Fibroblast of lung (primary cell): ENCODE measurements at places on chromosomes 1 and 21. TPM values are rescaled to one million over a fixed set of nuclear protein-coding genes. Genes with fewer than 3 reads are reported as not detected.

Gene LAMC2
- total RNA-seq: 0.99 and 2.8 TPM in 2 replicates

- no peak for DNase-seq
Observed at GRCh38 chr21:41506611-41507520, 1.1 kb downstream of the TMPRSS2 start.

- DNase-seq: no peak
Observed at GRCh38 chr1:37274938-37275631, 199.3 kb upstream of the ZC3H12A start.

- DNase-seq: no peak
Observed at GRCh38 chr1:16254263-16254928, 17.4 kb upstream of the CPLANE2 start.

DNA sequence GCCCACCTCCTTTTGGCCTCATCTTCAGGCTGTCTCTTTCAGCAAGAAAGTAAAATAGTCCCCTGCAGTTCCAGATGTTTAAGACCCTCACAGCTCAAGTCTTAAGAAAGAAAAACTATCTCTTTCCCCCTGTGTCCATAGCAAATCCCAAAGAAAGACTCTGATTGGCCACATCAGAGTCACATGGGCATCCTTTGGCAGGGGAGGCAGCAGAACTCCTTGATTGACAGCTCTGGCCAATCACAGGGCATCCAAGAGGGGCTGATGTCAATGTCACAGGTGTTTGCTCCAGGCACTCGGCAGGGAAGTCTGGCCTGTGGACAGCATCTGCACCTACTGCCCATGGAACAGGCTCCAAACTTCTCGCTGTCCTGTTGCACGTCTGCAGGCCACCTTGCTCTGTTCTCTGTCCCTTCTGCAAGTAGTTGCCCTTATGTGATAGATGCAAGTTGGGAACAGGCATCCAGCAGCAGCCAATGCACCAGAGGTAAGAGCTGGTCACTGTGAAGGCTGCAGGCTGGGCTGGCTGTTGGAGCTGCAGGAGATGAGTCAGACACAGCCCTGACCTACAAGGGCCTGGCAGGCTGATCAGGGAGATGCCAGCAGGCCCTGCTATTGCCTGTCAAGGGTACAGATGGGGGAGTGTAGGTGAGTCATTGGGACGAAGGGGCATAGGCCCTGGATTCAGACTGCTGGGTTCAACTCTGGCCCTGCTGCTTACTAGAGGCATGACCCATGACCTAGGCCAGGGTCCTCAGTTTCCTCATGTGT is 96.8 kb upstream of the TMEM51 start:
- DNase-seq: peak; percentile 53

DNA sequence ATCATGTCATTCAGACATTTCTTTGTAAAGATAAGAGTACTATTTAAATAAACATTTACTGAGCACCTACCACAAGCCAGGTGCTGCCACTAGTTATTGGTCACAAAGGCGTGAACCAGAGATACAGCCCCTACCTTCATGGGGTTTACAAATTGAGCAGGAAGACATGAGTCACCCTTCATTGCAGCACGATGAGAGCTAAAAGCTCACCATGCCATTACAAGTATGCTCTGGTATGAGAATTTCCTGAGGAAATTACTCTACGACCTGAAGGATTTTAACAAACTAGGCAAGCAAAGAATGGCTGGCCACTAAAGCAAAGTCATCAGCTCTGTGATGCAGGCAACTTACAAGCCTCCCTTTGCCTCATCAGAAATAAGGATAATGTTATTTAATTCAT is 346.8 kb downstream of the BRINP2 start:
- DNase-seq: peak; percentile 83

Gene CD5L
- total RNA-seq: not detected in 2 replicates

DNA sequence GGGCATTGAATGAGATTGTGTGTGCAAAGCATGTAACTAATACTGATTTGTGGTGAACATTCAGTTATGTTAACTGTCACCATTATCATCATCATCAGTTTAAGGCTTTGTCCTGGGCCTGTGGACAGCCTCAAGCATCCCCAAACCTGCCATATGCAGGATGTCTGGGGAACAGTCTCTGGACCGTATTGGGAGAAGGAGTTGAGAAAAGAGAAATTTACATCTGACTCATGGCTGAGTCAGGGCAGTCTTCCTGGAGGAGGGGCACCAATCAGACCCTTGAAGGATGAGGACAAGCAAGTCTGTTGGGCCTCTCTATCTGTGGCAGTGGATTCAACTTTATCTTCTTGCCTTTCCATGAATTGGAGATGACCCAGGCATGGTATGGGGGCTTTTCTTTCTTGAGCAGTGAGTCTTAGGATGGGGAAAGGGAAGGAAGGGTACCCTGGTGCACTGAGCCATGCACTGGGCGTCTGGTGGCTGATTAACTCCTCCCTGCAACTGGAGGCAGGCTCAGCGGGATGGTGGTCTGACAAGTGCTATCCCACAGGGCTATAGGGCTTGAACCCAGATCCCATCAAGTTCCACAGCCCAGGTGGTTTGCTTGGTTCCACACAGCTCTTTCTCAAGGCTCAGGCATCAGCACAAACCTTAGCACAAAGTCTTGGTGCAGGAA is 2.9 kb downstream of the PADI3 start:
- peak; percentile 43 for DNase-seq

GRCh38 chr1:71561729-71562128 is 480.9 kb upstream of the ZRANB2 start:
- DNase-seq: peak; percentile 86

Gene EFCAB14
- total RNA-seq: 35.3 and 35.7 TPM in 2 replicates

Gene OR6K3
- total RNA-seq: not detected in 2 replicates

- peak; percentile 91 for DNase-seq
Observed at GRCh38 chr1:233372218-233373120, 44.9 kb downstream of the MAP3K21 start.

Gene TRABD2B
- total RNA-seq: under 0.01 TPM in 2 replicates

Gene FAM78B
- 0.33 and 0.51 TPM in 2 replicates for total RNA-seq

- no peak for DNase-seq
Observed at GRCh38 chr1:193068013-193068412, 8.6 kb downstream of the RO60 start.

DNA sequence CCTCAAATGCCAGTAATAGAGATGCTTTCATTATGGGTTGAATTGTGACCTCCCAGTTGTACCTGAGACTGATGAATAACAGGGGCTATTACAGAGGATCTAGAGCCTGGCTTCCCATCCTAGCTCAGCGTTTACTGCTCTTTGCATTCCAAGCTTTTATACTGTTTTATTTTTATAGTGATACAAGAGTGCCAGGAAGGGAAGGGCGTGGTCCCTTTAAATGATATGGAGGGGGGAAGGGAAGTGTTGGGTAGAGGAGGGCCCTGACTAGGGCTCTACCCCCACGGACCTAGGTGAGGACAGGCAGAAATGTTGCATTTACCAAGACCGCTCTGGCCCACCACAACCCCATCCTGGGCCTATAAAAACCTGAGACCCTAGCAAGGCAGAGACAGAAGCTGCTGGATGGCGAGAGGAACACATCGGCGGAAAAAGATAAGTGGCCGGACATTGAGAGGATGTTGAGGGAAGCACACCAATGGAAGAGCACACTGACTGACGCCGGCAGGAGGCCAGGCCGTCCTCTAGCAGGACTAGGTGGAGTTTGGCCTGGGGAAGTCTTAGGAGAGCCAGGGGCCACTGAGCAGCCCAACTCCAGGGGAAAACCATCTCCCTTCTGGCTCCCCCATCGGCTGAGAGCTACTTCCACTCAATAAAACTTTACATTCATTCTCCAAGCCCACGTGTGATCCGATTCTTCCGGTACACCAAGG is 1025.9 kb downstream of the TTLL7 start:
- no peak for DNase-seq

Gene PLD5
- total RNA-seq: under 0.01 TPM in 1 of 2 replicates, not detected in the other

- peak; percentile 44 for DNase-seq
Observed at GRCh38 chr1:119713749-119714456, 2.2 kb downstream of the PHGDH start.

DNA sequence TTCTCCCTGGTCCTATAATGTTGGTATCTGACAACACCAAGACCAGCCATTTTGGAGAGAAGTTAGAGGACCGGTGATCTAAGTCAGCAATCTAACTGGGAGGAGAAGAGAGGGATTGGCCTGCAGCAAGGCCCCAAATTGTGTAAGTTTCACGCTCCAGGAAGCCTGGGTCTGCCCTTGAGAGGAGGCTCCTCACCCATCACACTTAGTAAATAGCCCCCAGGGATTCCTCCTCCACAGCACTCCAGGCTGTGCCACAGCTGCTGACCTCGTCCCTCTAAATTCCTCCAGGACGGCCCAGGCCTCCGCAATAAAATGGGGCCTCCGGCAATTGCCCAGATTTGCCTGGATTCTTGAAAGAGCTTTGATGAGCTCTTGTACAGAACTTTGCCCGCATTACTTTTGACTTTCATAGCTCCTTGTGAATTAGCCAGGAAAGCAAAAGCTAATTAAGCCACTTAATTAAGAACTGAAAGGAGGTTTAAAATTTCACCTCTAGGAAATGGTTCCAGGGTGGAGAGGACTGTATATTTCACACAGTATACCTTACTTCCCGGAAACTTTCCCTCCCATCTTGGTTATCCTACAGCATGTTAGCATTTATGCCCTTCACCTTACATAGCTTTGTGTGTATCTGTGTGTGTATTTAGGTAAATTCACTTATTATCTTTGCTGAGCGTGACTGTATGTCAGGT is 90.5 kb downstream of the LAMC2 start:
- DNase-seq: no peak

GRCh38 chr1:104172243-104172681 is 422.6 kb downstream of the AMY1C start:
- no peak for DNase-seq

DNA sequence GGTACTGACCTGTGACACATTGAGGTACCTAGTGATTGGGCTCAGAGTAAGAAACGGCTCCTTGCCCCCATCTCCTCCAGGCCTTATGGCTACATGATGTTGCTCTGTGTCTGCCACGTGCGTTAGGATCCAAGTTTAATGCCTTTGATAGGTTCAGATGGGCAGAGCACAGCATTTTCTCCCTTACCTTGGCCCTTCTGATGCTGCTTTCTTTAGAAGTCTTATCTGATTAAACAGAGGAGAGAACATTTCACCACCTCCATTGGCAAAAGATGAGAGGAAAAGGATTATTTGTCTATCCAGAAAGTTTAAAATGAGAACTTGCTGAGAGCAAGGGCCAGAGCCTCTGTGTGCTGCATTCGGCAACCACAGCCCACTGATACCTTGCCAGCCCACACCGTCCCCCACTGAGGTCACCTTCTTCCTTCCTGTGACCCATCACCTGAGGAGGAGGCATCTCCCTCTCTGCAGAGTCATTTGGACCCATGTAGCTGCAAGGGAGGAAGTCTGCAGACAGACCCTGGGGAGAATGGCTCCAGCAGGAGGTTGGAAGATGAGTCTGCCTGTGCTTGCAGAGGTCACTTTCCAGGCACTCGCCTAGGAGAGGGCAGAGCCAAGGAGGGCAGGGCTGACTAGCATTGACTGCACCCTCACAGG is 16.7 kb downstream of the SHISA4 start:
- no peak for DNase-seq

Gene RCSD1
- under 0.01 TPM in 1 of 2 replicates, not detected in the other for total RNA-seq

Gene KRTAP10-2
- not detected in 2 replicates for total RNA-seq

DNA sequence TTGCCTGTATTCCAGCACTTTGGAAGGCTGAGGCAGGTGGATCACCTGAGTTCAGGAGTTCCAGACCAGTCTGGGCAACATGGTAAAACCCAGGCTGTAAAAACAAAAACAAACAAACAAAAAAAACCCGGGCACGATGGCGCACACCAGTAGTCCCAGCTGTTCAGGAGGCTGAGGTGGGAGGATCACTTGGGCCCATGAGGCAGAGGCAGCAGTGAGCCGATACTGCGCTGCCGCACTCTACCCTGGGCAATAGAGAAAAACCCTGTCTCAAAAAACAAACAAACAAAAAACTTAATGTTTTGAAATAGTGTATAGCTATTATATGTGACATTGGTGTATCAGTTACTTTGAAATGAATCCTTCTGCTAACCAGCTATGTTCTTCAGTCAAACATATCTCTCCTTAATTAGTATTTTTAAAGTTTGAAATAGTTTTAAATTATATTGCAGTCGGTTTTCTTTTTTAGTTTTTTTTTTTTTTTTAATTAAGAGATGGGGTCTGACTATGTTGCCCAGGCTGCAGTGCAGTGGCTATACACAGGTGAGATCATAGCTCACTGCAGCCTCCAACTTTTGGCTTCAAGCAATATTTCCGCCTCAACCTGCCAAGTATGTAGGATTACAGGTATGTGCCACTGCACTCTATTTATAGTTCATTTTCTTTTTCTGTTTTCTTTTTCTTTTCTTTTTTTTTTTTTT is 11.3 kb downstream of the SPEN start:
- DNase-seq: no peak

Gene RHOU
- total RNA-seq: 11.4 and 20.8 TPM in 2 replicates

Gene OR2L13
- not detected in 2 replicates for total RNA-seq

- no peak for DNase-seq
Observed at GRCh38 chr1:50427086-50427817, 4.0 kb upstream of the DMRTA2 start.

Gene PRAMEF12
- total RNA-seq: not detected in 2 replicates

Gene TACSTD2
- total RNA-seq: 0.17 and 0.26 TPM in 2 replicates

Gene LMX1A
- total RNA-seq: not detected in 2 replicates

DNA sequence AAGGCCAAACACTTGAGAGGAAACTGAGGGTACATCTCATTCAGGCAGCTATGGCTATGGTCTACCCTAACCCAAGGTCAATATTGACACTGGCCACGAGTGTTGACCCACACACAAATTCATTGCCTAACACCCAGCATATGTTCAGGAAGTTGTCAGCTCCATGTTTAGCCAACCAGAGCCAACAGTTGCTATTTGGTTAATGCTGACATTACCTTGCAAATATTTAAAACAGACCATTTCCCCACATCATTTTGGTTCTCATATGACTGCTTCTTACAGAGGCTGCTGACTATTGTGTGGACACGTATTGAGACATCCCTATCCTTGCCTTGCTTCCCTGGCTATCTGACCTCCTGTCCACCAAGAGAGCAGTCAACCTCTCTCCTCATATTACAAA is 97.3 kb downstream of the LMX1A start:
- no peak for DNase-seq

Gene TSPEAR
- total RNA-seq: not detected in 2 replicates

- DNase-seq: no peak
Observed at GRCh38 chr1:180568184-180568583, 9.4 kb downstream of the OVAAL start.

DNA sequence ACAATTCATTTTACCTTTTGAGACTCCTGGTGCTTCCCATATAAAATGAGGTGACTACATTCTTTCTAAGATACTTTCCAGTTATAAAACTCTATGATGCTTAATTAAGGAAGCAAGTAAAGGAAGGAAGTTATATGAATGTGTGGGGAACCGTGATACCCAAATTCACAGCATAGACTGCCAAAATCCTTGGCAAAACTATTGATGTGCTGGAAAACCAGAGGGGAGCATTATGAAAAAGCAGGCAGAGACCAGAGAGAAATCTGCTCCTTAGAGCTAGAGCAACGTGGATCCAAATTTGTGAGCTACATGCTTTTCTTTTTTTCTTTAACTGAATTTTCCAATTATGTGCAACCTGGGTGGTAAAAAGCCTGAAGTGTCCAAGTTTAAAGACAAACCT is 201.4 kb upstream of the USP25 start:
- no peak for DNase-seq

DNA sequence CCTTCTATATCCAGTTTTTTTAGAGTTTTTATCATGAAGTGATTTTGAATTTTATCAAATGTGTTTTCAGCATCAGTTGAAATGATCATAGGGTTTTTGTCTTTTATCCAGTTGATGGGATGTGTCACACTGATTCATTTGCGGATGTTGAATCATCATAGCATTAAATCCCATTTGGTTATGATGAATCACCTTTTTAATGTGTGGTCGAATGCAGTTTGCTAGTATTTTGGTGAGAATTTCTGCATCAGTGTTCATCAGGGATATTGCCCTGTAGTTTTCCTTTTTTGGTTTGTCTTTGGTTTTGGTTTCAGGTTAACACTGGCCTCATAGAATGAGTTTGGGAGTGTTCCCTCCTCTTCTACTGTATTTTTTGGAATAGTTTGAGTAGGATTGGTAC is 80.3 kb downstream of the DIRAS3 start:
- peak; percentile 96 for DNase-seq
